Activated CD4-positive, alpha-beta T cell treated with anti-CD3 and anti-CD28 coated beads, Interleukin-2, amount 50 U/mL, for 4 hours (primary cell): ENCODE measurements at places on chromosomes 11 and 22.

- DNase-seq: no peak
Measured at GRCh38 chr11:61107888-61108287, 5.6 kb downstream of the CD5 start.

- no peak for DNase-seq
Measured at GRCh38 chr11:92920331-92920730, 49.1 kb upstream of the MTNR1B start.

DNA sequence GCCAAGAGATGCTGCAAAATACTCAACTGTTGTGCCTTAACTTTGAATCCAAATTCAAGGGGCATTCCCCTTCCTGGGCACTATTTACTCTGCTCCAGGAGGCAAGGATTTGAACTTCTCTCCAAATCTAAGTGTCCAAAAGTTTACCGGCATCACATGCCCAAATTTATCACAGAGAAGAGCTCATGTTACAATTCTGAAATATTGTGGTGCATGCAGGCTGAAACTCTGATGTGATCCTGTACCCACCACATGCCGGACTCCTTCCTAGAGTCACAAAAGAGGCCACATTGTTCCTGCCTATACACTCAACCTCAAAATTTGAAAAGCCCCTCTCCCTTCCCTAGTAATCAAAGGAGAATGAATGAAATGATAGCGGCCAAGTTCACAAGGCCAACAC is 1.3 kb downstream of the TRAF6 start:
- no peak for DNase-seq

GRCh38 chr11:76230392-76230791 is 24.1 kb upstream of the WNT11 start:
- DNase-seq: no peak

GRCh38 chr11:112033902-112034301 is 8.7 kb downstream of the DLAT start:
- no peak for DNase-seq

- no peak for DNase-seq
Measured at GRCh38 chr11:111336062-111336461, 37.7 kb downstream of the POU2AF3 start.

DNA sequence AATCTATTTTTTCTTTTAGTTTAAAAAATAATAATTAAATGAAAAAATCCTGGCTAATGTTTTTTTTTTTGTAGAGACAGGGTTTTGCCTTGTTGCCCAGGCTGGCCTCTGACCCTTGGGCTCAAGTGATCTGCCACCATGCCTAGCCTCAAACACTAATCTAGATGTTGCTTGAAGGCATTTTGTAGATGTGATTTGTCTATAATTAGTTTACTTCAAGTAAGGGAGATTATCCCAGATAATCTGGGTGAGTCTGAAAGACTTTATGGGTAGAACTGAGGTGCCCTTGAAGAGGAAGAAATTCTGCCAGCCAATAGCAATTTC is 38.6 kb upstream of the RBFOX2 start:
- DNase-seq: no peak

DNA sequence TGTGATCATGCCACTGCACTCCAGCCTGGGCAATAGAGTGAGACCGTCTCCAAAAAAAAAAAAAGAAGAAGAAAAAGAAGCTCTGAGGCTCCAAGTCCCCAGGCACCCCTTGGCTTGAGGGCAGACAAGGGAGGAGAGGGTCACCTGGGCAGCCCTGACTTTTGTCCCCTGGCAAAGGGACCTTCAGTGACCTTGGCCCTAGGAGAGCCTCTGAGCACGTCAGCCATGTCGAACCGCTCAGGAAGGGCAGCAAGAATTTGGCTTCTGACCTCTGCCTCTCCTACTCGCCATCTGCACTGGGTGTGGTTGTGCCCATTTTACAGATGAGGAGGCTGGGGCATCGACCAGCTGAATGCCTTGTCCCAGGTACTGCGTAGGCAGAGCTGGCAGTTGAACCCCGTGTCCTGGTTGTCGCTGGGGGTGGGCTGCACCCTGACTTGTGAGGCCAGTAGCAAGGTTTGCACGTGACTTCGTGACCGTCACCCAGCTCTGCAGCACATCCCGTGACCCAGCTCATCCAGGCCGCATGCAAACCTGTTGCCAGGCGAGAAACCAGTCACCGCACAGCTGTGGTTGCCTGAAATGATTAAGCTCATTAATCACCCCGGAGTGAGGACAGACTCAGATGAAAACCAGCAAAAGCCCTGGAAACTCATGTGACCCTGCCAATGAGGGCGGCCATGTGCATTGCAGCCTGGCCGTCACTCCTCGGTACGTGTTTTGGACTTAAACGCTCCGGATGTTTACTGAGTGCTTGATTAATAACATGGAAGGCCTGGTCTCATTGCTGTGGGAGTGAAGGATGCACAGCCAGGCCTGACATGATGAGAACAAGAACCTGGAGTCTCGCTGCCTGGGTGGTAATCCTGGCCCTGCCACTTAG is 47.7 kb upstream of the PPP6R3 start:
- no peak for DNase-seq

DNA sequence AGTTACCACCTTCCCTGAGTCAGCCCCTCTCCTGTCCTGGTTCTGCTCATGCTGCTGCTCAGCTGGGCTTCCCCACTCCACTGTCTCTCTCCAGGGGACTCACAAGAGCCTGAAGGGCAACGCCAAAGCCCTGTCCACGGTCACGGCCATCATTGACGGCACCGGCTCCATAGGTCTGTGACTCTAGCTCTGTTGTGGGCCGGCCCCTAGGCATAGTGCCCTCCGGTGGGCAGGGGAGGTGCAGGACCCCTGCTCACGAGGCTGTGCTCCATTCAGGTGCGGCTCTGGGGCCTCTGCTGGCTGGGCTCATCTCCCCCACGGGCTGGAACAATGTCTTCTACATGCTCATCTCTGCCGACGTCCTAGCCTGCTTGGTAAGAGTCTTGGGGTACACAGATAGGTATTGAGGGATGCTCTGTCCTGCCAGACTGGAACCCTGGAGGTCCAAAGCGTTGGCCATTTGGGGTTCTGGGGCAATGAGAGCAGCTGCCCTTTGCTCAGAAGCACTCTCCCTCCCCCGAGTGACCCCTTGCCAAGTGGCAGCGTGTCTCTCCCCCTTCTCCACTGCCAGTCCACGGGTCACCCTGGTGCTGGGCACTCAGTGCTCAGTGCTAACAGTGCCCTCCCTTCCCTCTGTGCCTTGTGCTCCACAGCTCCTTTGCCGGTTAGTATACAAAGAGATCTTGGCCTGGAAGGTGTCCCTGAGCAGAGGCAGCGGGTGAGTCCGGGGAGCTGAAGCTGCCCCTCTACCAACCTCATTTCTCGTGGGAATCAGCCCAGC is 22.4 kb downstream of the SLC37A2 start:
- DNase-seq: no peak

- DNase-seq: no peak
Measured at GRCh38 chr22:47767403-47767802, 1005.0 kb downstream of the TBC1D22A start.

DNA sequence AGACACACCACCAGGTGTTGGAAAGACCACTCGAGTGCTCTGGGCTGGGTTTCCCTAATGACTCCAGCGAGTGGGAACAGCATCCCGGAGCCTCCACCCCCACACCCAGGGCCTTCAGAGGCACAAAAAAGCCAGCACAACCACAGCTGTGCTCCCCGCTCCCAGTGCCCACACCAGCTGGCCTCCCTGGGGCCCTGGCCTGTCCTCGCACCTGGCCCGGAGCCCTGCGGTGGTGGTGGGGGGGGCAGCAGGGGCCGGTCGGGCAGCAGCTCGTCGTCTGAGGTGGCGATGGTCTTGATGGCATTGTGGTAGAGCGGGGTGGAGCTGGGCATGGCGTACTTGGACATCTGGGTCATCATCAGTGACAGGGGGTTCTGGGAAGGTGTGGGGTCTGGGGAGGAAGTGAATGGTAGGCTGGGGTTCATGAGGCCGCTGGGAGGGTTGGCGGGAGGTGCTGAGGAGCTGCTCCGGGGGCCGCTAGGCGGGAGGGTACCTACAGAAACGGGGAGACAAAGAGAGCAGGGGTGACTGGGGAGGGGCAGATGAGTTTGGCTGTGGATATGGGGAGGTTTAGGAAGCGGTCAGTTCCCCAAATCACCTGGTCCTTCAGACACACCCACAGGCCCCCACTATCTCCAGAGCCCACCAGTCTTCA is 16.1 kb downstream of the CXCR5 start:
- DNase-seq: no peak
